Stimulated activated CD4-positive, alpha-beta T cell treated with anti-CD3 and anti-CD28 coated beads, Interleukin-15, amount 100 ng/mL, for 1 hour (primary cell): ENCODE measurements at places on chromosomes 11 and 22.

- no peak for DNase-seq
Measured at GRCh38 chr11:9386901-9387300, 2.4 kb downstream of the IPO7 start.

GRCh38 chr11:109697140-109697843 is 275.3 kb downstream of the C11orf87 start:
- no peak for DNase-seq

GRCh38 chr11:110966131-110966530 is 253.9 kb upstream of the ARHGAP20 start:
- no peak for DNase-seq

DNA sequence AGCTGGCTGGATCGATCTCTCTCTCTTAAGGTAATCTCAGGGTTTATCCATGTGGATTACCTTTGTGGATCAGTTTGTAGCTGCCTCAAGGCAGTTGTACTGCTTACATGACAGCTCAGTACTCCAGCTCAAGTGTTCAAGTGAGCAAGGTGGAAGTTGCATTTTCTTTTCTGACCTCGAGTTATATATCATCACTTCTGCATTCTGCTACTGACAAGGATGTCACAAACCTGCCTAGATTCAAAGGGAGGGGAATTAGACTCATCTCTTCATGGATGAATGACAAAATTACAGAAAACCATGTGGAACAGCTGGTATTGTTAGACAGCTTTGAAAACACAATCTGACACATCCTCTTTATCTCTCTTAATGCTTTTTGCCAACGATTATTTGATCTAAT is 6.1 kb upstream of the TCN2 start:
- no peak for DNase-seq

DNA sequence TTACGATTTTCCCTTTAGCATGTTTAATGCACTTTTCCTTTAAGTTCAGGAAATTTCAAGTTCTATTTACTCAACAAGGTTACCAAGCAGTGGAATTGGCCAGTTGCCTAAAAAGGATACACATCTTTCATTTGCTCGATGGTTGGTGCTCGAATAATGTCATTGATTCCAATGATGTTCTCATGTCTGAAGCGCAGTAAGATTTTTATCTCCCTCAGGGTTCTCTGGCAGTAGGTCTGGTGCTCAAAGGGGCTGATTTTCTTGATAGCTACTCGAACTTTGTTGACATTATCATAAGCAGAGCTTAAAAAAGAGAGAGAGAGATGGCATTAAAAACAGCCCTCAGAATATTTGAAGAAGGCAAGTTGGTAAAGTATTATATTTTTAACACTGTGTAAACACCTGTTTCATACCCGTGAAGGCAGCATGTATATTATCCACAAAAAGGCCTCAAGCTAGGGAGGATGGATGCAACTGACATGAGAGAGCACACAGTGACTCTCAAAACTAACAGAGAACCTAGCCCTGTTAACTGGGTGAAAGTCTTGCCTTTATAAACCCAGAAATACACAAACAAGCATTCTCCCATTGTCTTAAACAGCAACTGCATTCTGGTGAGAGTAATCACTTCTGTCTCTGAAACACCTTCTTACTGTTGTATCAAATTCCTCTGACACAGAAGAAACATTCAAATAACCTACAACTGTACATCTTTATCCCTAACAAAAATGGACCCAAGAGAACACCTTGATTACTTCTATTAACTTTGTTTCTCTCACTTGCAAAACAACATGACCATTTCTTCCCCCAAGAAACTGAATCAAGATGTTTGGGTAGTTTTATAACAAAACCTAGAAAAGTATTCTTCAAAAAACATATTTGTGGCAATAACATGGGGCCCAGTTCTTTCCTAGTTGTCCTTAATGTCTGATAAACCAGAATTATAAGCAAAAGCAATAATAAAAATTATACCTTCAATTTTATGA is 59.6 kb downstream of the MAPK1 start:
- no peak for DNase-seq

GRCh38 chr11:20337526-20338154 is 25.9 kb upstream of the HTATIP2 start:
- DNase-seq, result no peak

- no peak for DNase-seq
Measured at GRCh38 chr22:40392618-40393017, 22.2 kb downstream of the SGSM3 start.

- no peak for DNase-seq
Measured at GRCh38 chr22:36838119-36839030, 21.5 kb upstream of the PVALB start.

DNA sequence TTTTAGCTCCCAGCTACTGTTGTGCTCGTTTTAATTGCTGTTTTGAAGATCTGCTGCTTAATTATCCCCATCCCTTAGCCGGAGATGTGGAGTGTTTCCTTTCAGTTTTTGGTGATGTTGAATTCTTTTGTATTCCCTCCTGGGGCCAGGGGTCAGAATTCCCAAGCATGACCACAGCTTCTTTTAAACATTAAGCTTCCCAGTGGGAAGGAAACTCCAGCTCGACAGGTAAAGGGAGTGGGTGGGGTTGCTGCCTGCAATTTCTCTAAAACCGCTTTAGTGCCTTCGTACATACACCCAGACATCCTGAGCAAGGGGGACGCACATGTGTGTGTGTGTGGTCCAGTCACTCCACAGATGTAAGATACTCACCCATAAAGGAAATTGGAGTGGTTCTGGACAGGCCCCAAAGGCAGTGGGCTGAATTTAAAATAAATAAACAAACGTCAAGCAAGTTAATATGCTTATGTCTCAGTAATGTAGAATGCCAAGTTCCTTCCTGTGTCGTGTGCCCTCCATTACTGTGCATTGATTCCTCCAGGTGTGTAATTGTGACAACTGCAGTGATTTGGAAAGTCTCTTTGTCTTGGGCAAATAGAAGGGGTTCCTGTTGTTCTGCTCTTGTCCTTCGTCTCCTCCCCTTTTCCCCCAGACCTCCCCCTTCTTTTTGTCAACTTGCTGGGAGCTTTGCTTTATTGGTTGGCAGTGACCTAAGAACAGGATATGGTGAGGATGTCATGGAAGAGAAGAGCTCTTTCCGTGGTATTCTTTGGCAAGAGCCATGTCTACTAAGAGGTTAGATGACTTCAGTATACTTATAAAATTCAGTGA is 19.2 kb upstream of the ADSL start:
- DNase-seq, result no peak

GRCh38 chr11:97092823-97093222 is 703.0 kb downstream of the JRKL start:
- DNase-seq, result no peak

- no peak for DNase-seq
Measured at GRCh38 chr11:67371911-67372320, 1.5 kb downstream of the CLCF1 start.

- DNase-seq, result no peak
Measured at GRCh38 chr11:57325735-57326048, 940 bp upstream of the TNKS1BP1 start.

GRCh38 chr22:19961868-19962245 is 20.2 kb upstream of the TXNRD2 start:
- DNase-seq, result no peak

DNA sequence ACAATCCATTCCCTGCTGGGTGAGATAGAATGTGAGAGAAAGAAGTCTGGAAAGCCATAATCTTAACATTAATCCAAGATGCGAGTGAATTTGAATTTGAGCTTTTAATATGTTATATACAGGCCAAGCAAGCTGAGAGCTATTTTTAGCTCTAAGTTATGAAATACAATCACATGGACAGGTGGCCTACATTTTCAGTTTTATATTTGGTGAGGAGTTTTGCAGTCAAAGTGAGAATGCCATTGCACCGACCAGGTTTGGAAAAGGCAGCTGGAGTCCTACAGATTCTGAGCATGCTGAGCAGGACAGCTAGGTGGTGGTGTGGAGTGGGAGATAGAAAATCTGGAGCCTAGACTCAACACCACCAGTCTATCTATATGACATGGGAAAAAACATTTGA is 12.0 kb downstream of the OR5B21 start:
- no peak for DNase-seq

DNA sequence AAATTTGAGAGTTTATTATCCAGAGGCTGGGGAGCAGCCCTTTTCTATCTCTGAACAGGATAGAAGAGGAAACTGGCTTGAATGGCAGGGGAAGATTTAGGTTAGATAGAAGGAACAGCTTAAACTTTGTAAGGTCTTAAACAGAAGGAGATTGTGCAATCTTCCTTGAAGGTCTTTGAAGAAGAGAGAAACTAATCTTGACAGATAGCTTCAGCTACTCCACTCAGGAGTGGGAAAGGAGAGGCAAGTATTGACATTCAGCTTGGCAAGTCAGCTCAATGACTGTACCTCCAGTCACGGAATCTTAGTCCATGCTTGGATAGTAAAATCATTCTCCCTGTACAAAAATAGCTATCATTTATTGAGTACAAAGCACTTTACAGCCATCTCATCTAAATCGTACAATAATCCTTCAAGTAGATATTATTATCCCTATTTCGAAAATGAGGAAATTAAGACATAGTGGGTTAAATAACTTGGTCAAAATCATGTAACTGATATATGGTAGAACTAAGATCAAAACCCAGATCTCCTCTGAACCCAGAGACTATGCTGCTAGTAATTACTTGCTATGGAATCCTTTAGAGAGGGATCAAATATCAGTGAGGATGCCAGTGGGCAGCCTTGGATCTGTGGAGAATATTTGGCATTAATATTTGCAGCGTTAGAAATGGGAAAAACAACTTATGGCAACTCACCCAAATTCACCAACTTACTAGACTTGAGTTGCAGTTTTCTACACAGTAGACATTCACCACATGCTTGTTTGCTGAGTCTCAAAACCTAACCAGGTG is 14.6 kb downstream of the C11orf97 start:
- DNase-seq, result no peak

DNA sequence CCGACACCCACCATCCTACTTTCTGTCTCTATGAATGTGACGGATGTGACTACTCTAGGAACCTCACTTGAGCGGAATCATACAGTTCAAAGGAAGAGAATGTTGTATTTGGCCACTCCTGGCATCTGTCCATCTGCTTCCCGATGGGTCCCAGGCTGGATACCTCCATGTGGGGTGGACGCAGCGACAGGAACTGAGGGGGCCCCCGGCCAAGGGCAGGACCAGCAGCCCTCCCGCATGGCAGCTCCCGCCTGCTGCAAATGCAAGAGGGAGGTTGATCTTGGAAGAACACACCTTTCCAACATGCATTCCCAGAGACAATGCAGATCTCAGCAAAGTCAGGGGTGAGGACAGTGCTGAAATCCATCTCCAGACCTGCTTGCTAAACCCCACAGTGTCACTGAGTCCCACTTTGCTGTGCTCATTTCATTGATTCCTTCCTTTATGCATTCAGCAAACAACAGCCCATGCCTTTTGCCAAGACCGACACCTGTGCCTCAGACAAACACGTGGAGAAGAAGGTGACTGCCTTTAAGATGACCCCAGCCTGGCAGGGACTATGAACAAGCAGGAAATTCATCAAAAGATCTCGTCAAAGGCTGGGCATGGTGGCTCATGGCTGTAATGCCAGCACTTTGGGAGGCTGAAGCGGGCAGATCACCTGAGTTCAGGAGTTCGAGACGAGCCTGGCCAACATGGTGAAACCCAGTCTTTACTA is 246.2 kb downstream of the CTTN start:
- no peak for DNase-seq

DNA sequence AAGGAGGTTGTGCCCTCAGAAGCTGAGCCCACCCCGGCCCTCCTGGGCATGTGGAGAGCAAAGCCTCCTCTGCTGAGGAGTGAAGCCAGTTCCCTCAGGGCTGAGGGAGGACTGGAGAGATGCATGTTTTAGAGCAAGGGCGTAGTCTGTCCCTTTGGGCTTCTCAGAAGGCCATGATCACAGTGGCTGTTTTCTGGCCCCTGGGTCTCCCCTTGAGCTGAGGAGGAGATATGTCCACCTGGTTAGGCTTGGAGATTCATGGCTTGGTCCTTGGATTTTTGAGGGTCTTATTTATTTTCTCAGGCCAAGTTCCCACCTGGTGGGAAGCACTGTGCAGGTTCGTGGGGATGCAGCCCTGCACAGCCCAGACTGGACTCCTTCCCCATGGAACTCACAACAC is 46.5 kb upstream of the THY1 start:
- DNase-seq, result no peak

DNA sequence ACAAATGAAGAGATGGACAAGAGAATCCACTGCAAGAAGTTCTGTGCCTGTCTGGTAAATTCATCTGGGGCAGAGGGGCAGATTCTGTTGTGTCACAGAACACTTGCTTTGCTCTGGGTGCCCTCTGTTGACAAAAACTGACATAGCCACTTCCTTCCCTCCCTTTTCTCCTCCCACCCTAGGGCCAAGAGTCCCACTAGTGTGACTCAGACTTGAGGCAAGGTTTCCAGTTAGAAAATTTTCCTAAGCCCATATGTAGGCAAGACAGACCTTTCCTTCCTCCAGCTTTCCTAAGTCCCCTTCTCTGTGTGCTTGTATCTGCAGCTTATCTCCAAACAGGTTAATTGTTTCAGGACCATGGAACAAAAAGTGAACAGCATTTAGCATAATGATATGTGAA is 106.8 kb downstream of the RBFOX2 start:
- no peak for DNase-seq

DNA sequence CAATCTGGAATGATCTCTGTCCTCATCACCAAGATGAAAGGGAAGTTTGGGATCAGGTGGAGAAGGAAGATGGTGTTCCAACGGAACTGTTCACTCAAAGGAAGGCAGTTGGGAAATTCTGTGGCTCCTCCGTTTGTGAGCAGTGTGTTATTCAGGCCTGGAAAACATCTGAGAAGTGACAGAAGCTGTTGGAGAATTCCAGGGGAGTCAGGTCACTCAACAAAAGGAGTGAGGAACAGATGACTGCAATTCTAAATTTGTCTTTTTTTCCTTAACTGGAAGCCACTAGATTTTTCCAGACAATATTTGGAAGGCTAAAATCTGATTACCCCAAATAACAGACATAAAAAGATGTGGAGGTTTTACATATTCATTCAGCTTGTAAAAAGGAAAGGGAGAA is 107.8 kb downstream of the CD44 start:
- DNase-seq, result no peak

- DNase-seq, result no peak
Measured at GRCh38 chr11:61071913-61072312, 30.4 kb upstream of the CD5 start.

DNA sequence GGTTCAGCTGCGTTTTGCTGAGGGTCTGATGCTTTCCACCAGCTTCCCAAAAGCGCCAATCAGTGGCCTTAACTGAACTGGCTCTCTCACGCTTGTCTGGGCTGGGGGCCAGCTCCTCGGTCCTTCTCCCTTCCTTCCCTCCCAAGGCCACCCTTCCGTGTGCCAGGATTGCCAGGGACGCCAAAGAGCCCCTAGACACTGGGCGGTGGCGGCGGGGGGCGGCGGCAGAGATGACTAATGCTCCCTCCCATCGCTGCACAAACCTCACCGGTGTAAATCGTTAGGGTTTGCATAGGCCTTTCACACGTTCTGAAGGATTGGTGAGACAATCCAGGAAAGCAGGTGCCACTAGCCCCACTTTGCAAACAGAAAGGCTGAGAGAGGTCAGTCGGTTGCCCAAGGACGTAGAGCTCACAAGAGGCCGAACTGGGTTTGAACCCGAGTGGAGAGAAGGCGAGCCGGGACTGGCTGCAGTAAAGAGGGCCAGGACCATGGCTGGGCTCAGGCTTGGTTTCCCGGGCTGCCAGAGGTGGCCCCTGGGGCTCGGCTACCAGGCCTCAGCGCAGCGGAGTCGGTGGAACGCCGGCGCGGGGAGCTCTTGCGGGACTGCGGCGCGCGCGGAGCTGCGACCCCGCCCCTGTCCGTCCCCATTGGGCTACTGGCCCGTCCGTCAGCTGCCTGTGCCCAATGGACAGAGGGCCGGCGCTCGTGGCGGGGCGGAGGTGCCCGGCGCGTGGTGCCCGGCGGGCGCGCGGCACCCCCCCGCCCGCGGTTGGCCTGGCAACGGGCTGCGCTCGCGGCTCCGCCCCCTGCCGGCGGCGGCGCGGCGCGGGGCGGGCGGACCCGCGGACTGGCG is 589 bp upstream of the GNAZ start:
- peak; percentile 85 for DNase-seq
